ENCODE measurements at places on chromosomes 6 and 20.

- DNase-seq = peak; percentile 92
These were observed 1.3 kb upstream of the UNC5CL start for GRCh38 chr6:41040101-41040939.

DNA sequence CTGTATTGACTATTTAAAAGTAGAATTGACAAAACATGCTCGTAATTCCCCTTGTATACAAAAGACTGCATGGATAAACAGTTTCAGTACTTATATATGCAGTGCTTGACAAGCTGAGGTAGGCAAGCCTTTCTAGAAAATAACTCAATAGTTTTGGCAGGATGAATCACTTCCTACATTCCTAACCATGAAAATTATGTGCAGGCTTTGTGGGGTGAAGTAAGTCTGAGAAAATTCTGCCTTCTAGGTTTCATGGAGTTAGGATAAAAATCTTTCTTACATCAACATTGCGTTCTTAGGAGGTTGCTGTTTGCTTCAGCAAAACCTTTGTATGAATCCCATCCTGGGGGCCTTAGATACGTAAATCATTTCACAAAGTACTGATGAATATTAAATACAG lies 801.4 kb upstream of the EYS start:
- no peak for DNase-seq

GRCh38 chr20:61104232-61104631 lies 147.8 kb upstream of the CDH4 start:
- DNase-seq = no peak

- DNase-seq = no peak
These were observed 114.4 kb downstream of the FOXC1 start for GRCh38 chr6:1724124-1724523.

- peak; percentile 7 for DNase-seq
These were observed 156.2 kb downstream of the KIF16B start for GRCh38 chr20:16417001-16417400.

GRCh38 chr6:2755456-2755855 lies 4.7 kb upstream of the MYLK4 start:
- DNase-seq = no peak

DNA sequence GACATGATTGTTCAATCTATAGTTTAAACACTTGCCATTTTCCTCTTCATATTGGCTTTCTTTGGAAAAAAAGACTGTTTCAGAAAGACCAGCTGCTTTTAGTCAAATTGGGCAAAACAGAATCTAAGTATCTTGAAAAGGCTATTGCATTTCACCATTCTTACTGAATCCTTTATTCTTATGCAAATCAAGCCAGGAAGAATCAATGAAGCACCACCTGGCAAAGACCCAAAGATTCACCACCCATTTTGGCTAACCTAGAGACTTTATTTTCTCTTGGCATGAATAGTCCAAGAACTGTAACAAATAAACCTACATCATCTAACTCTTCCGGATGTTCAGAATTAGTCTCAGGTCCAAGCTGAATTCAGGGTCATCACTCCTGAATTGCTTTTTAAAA lies 71.3 kb upstream of the EYA4 start:
- DNase-seq = no peak

GRCh38 chr6:24744911-24745310 lies 26.0 kb upstream of the C6orf62 start:
- DNase-seq = no peak

GRCh38 chr6:25902071-25902470 lies 28.0 kb upstream of the SLC17A3 start:
- DNase-seq = no peak

- DNase-seq = no peak
These were observed 17.5 kb downstream of the SLC52A3 start for GRCh38 chr20:750801-751200.

DNA sequence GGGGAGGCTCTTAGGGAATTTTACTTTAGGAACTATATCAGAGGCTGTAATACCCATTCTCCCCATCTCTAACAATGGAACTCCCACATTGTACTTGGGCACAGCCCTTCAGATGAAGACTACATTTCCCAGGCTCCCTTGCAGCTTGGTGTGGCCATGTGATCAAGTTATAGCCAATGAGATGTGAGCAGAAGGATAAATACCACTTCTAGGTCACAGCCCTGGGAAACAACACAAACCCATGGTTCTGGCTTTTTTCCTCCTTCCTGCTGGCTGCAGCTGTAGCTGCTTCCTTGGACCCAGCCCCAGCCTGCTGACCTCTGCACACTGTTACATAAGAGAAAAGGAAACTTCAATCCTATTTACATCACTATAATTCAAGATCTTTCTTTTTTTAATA lies 445.9 kb upstream of the JARID2 start:
- DNase-seq = peak; percentile 49

DNA sequence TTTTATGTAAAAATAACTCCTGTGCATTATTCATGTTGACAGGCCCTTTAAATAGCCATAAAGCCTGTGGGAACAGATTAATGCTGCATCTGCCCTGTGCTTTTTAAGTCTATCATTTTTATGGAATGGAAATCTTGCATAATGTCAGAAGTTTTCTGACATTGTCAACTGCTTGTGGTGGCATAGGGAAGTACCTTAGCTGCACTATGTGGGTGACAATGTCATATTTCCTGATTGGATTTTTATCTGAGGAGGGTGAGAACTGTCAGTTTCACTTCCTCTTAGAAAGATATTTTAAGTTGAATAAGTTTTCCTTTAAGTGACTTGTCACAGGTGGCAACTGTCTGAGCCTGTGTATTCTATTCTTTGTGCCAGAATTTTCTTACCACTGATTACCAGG lies 267.9 kb downstream of the PLCB1 start:
- no peak for DNase-seq

DNA sequence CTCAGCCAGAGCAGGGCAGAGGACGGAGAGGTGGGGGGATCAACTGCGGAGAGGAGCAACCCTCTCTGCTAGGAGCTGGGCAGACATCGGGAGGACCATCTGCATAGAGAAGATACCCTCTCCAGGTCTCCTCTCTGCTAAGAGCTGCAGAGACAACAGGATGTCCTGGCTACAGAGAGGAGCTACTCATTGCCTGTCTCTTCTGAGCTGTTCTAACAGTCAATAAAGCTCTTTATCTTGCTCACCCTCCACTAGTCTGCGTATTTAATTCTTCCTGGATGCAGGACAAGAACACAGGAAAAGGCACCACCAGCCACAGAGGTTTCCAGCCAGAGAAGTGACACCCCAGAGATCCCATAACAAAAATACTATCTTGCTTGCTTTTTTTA lies 871.1 kb upstream of the GJE1 start:
- no peak for DNase-seq

GRCh38 chr6:148556410-148556809 lies 190.4 kb upstream of the UST start:
- DNase-seq = no peak

DNA sequence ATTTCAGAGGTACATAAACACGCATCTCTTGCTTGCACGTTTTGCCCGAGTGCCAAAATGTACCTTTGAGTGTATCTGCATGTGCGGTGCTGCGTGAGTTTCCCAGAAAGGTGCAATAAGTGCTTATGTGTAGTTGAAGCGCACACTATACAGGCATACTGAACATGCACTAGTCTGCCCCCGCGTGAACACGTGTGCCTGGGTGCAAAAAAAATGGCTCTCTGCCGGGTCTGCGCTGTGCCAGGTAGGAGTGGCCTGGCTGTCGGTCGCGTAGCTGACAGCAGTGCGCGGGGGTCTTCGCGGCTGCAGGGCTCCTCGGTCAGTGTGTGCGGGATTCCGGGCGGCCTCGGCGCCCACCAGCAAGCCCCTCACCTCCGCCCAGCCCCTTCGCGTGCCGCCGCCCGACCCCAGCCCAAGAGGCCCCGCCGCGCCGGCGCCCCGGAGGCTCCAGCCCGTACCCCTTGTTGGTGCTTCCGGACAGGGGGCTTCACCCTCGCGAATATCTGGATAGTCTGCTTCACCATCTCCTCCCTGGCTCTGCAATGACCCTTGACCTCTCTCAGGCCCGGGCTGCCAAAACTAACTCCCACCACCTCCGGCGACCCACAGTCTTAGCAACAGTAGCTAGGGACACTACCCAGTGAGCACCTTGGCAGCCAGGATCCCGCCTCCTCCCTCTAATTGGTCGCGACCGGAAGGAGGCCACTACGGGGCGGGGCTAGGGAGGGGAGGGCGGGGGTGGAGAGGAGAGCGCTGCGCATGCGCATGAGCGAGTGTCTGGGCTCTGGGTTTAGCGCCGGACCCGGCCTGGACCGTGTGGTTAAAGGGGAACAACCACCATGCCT lies at the start of gene KIF6:
Gene KIF6, minus strand, starts transcription at position 622 of the 845 bp plus-strand sequence. Its CDS starts 98 bp downstream, at position 524.
- DNase-seq = peak; percentile 83

DNA sequence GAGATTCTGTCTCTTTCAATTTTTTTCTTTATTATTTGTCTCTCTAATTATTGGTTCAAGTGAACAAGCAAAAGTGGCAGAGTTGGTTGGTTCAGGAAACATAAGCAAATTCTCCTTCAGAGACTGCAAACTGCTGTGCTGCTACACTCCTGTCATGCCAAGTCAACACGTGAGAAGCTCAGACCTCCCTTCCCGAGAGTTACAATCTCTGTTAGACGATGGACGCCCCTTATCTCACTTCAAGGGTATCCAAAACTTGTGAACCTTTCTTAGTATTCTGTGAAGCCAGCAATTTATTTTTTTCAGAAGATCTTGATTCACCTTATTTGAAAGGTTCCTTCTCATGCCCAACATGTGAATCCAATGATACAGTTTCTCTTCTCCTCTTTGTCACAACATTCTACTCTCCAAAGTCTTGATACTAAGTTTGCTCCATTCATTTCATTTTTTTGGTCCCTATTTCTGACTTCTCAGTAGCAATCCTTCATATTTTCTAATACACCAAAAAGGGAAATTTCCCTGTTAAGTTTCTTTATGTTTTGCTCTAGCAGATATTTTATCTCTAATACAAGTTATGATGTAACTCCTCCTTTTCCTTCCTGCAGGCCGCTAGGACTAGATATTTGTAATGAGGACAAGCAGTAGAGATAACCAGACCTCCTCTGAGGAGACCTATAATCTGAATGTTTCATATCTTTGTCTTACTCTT lies 448.8 kb upstream of the CITED2 start:
- no peak for DNase-seq

GRCh38 chr20:62785393-62785792 lies 10.9 kb upstream of the MRGBP start:
- no peak for DNase-seq

GRCh38 chr6:21265730-21266044 lies 327.9 kb upstream of the SOX4 start:
- DNase-seq = no peak

- DNase-seq = peak; percentile 58
These were observed 236.3 kb upstream of the ZNF217 start for GRCh38 chr20:53829724-53830521.

- no peak for DNase-seq
These were observed 31.0 kb downstream of the THEMIS start for GRCh38 chr6:127869772-127870404.

- DNase-seq = no peak
These were observed 26.7 kb downstream of the RALGAPB start for GRCh38 chr20:38499366-38499765.

GRCh38 chr6:26489996-26490964 lies 9.8 kb upstream of the BTN1A1 start:
- no peak for DNase-seq

GRCh38 chr6:168690271-168690670 lies 249.3 kb downstream of the SMOC2 start:
- no peak for DNase-seq

DNA sequence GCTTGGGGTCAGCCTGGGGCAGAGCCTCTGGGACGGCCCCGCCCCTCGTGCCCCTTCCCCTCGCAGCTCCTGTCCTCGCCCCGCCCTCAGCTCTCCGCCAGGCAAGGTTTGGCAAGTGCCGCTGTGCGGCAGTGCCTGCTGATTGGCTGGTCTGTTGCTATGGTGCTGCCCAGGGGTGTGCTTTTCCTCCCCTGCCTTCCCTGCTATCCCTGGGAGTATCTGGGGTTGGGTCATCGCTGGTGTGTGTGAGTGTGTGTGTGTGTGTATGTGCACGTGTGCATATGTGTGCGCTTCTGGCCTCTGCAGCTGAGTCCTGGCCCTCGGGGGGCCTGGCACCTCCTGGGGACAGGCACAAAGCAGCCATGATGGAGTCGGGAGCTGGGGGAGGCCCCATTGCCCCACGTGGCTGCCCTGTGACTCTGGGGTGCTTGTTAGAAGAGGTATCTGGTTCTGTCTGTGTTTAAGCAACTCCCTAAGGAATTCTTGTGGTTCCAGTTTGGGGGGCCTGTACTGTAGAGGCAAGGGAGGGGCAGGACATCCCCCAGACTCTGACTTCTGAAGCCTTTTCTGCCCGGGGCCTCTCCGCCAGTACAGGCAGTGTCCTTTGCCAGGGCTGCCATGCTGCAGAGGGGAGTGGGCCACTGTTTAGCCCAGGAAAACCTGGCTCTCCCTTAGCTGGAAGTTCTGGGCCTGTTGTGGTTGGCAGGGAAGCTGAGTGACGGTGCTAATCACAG lies 6.9 kb downstream of the RTEL1 start:
- DNase-seq = no peak

GRCh38 chr6:36126553-36127458 lies 3.5 kb upstream of the MAPK13 start:
- peak; percentile 26 for DNase-seq

DNA sequence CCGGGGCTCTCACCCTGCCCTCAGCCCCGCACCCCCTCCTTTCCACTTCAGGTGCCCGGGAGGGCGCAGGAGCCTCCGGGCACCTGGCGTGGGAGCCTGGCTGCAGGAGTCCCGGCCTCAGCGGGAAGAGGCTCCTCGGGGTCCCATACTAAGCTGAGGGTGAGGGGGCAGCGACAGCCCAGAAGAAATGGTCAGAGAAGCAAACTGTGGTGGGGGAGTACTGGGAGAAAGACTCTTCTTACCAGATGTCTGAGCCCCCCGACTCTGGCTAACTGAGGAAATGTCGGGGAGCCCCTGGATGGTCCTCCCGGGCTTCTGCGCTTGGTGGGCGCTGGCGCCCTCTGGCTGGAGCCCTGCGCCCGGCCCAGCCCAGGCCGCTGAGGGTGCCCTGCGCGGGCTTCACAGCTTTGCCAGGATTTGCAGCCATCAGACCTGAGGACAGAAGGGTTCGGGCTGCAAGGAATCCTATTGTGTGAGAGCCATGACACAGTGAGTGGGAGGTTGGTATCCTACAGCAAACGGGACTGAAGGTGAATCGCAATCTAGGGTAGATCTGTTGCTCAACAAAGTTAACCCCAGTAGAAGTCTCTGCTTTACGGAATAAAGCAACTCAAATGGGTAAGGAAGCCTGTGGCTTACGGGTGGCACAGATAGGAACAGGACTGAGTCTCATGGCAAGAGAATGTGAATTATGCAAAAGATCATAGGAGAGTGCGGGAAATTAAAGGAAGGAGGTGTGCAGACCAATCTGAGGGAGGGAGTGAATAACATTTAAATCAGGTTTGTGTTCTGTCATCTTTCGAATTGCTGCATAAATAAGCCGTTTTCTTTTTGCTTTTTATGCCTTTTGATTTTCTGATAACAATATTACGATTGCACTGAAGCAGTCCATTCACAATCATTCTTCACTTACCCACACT lies 639 bp upstream of the RCAN2 start:
- peak; percentile 16 for DNase-seq

DNA sequence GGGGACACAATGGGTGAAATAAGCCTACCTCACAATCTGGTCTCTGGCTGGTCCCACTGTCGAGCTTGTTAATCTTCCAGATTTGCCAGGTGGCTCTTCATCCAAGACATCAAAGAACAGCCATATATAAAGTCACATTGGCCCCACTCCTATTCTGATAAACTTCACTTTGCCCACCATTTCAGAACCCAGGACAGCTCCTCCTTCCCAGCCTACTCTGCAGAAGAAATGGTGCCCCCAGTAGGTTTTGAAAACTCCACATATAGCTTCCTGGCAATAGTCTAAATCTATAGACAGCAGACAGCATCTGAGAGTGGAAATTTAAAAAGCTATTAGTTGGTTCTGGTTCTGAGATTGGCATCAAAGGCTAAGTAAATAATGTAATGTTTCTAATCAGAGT lies 143.1 kb upstream of the PCSK2 start:
- peak; percentile 21 for DNase-seq

All from ACHN (cell line).